ENCODE measurements at places on chromosomes 4 and X. TPM values are rescaled to one million over a fixed set of nuclear protein-coding genes. Genes with fewer than 3 reads are reported as not detected.

The KCTD8 gene
- total RNA-seq, result 1.5 TPM

The DCAF8L2 gene
- total RNA-seq, result not detected

The UGT2B17 gene
- total RNA-seq, result 23.6 TPM

The CXCL11 gene
- total RNA-seq, result not detected

The PCDH7 gene
- 59.9 TPM for total RNA-seq

The NPY1R gene
- 5.7 TPM for total RNA-seq

The TSPAN7 gene
- total RNA-seq, result 12.3 TPM

The HTN3 gene
- not detected for total RNA-seq

The PNCK gene
- total RNA-seq, result 2.8 TPM

The ZNF732 gene
- total RNA-seq, result not detected

The CTAG2 gene
- total RNA-seq, result not detected

The PLAC1 gene
- total RNA-seq, result 0.24 TPM

The CITED1 gene
- total RNA-seq, result 2.9 TPM

Data from hepatocyte (in vitro differentiated cells).